Right cardiac atrium (tissue), 5 donors: ENCODE measurements at places on chromosomes 4 and X.
A peak's percentile ranks its signal among the peaks of the same experiment; 100 is the strongest.

GRCh38 chr4:9849538-9849920 is 68.1 kb downstream of the DRD5 start:
- DNase-seq = no peak

- DNase-seq = no peak
These were observed 356.8 kb downstream of the TLL1 start for GRCh38 chr4:166229799-166230198.

GRCh38 chrX:14779580-14779979 is 93.3 kb downstream of the FANCB start:
- DNase-seq = no peak

DNA sequence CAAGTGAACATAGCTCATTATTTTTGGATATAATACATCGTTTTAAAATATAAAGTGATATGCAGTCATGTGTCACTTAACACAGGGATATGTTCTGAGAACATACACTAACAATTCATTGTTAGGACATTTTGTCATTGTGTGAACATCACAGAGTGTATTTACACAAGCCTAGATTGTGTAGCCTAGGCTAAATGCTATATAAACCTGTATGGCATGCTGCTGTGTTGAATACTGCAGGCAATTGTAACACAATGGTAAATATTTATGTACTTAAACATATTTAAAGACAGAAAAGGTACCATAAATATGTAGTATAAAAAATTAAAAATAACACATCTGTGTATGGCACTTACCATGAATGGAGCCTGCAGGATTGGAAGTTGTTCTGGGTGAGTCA is 44.9 kb upstream of the GPRIN3 start:
- DNase-seq = no peak

- DNase-seq = no peak
These were observed 14.0 kb downstream of the RBMX start for GRCh38 chrX:136866337-136867095.

DNA sequence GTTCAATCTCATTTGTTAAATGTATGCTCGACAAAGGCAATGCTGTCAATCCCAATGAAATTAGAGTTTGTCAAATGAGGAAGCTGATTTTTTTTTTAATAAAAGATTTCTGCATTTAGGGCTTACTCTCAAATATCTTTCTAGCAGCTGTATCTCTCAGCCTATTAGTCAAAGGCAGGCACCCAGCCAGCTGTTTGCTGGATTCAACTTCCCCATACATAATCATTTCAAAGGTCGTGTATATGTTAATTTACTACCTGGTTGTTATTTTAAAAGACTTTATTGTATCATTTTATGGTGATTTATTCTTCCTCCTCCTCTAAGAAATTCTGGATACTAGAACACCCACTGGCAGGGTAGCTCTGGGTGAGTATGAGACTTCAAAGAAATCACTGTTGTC is 27.1 kb downstream of the RAI2 start:
- DNase-seq = peak; percentile 64

DNA sequence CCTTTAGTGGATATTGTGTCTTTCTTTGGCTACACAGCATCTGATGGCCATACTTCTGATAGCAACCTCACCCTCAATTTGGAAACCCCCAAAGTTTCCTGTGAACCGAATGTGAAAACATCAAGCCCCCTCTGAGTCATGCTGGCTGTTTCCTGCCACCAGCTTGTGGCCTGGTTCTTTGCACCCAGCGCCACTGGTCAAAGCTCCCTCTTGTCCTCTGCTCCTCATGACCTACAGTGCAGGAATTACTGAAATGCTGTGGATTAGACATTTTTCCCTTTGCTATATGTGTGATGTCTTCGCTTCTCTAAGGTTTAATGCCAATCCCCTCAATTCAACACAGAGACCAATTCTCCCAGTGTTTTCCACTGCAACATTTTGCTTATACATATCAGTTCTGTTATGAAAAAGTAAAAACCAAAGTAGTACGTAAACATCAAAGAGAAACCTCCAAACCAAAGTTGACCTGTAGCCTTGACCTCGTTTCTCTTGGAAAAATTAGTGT is 224.0 kb upstream of the TENM3 start:
- DNase-seq = no peak
